ENCODE measurements at places on chromosomes 5 and 9.

- no peak for DNase-seq
These were observed 2.6 kb downstream of the ANXA1 start for GRCh38 chr9:73154271-73154670.

DNA sequence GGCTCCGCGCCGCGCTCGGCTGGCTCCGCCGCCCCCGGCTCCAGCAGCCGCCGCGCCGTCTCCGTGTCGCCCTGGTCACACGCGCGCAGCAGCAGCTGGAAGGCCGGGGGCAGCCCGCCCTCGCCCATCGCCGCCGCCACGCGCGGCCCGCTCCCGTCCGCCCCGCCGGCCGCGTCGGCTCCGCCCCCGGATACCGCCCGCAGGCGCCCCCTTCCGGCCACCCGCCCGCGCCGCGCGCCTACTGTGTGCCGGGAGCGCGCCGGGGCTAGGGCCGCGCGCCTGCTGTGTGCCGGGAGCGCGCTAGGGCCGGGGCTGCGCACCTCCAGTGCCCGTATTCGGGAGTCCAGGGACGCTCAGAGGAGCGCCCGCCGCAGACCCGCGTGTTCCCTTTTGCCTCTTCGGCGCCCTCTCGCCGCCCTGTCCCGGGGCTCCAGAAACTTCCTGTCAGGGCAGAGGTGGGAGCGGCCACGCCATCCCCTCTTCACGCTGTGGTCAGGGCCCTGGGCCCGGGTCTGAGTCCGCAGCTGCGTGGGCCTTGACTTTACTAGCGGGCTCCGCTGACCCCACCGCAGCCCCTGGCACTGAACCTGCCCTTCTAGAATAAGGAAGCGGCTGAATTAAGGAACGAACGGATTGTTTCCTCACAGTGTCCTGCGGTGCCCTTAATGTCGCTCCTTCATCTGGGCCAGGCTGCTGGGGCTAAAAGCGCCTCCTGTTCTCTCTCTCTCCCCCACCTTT lies at the start of gene ANKS6:
ANKS6 (minus strand) TSS at position 192 of the 738 bp plus-strand sequence; CDS start at position 128, 64 bp downstream.
- DNase-seq: peak; percentile 60

GRCh38 chr9:84669288-84670137 lies at the start of gene NTRK2:
Gene NTRK2 (plus strand): TSS chr9:84669729. CDS start chr9:84670749, 1,020 bp downstream.
- DNase-seq: peak; percentile 23

GRCh38 chr5:131214609-131215227 lies 44.0 kb downstream of the LYRM7 start:
- DNase-seq: no peak

GRCh38 chr5:139783436-139783965 lies 12.1 kb upstream of the PSD2 start:
- DNase-seq: no peak

DNA sequence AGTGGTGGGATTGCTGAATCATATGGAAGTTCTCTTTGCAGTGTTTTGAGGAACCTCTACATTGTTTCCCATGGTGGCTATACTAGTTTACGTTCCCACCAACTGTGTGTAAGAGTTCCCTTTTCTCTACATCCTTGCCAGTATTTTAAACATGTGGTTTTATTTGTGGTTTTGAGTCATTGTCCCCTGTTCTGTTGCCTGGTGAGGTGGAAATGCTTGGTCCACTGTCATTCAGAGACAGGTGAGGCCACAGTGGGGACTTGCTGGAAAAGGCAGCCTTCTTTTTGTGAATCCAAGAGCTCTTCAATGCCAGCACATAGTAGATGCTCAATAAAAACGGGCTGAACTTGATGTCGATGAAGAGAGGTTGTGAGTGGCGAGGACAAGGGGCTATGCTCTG lies 44.2 kb downstream of the SH3PXD2B start:
- no peak for DNase-seq

- DNase-seq: no peak
These were observed 305.0 kb downstream of the RASEF start for GRCh38 chr9:82757924-82758323.

GRCh38 chr5:87909382-87909781 lies 359.3 kb downstream of the TMEM161B start:
- DNase-seq: no peak

GRCh38 chr5:45410304-45410995 lies 285.7 kb downstream of the HCN1 start:
- no peak for DNase-seq

GRCh38 chr5:66273121-66273520 lies 129.0 kb downstream of the SREK1 start:
- DNase-seq: no peak

DNA sequence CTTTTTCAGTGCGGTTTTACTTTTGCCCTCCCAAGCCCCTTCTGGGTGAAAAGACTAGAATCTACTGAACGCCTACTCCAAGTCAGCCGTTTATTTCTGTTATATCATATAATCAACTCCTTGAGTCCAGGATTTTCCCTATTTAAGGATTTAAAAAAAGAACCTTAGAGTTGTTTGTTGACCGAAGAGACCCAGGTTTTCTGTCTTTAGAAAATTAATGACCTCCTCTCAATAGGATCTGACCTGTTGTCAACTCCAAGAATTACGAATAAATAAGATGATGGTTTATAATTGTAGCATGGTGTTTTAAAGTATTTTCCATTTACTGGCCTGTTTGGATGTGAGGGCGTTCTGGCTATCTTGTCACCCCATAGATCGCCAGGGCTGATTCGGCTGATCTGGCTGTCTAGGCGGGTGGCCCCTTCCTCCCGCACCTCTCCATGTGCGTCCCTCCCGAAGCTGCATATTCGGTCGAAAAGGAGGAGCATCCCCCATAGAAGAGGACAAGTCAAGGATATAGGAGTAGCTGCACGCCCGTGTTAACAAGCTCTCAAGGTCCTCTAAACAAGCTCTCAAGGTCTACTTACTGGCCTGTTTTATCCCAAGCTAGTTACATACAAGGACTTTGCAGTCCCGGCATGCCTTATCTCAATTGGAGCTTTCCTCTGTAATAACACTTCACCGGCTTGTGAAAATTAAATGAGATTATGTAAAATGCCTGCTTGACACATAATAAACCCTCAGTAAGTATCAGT lies 1.1 kb upstream of the UBAP2 start:
- DNase-seq: no peak

GRCh38 chr5:133969654-133970324 lies 1.4 kb upstream of the C5orf15 start:
- no peak for DNase-seq

- no peak for DNase-seq
These were observed 67.7 kb downstream of the KCNT1 start for GRCh38 chr9:135769489-135770202.

DNA sequence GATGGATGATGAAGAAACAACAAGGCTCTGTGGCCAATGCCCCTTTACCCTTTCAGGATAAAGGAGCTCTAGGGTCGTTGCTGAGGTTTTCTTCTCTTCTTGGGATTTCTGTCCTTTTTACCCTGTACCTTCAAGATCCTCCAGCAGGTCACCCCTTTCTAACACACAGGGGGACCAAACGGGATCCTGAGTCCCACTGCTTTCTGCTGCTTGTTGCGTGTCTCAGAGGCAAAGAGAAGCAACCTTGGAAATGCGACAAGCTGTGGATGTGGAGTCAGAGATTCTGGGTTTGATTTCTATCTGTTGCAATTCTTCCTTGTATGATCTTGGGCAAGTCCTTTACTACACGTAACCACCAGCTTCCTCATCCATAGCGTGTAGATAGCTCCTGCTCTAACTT lies 20.5 kb downstream of the GLRA1 start:
- no peak for DNase-seq

DNA sequence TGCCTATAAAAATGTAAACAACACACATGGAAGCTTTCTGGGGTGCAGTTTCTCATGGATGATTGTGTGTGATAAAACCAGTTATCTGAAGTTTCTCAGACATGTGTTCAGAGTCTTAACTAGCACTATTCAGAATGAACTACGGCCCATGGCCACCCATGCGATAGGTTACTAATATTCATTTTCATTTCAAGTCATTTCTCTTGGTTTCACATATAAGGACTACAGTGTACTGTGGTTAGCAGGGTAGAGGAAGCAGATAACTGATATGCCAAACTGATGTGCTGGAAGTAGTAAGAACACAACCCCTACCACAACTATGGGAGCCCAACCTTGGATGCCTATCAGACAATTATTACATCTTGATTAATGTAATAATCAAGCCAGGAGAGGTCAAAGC lies 372.1 kb downstream of the DTWD2 start:
- DNase-seq: no peak

DNA sequence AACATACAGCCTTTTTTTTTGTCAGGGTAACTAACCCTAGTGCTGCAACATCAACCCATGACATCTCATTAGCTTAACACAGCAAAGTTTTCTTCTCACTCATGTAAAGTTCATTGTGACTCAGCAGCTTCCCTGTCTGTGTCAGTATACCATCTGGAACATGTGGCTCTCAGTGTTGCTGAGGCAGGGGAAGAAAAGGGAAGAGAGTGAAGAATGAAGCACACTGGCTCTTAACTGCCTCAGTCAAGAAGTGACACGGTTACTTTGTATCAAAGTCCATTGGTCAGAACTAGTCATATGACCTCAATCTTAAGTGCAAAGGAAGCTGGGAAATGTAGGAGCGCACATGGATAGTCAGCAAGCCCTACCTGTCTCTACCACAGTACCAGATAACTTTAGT lies 185.0 kb upstream of the ELL2 start:
- peak; percentile 6 for DNase-seq

GRCh38 chr5:74552101-74552500 lies 88.4 kb downstream of the ENC1 start:
- no peak for DNase-seq

DNA sequence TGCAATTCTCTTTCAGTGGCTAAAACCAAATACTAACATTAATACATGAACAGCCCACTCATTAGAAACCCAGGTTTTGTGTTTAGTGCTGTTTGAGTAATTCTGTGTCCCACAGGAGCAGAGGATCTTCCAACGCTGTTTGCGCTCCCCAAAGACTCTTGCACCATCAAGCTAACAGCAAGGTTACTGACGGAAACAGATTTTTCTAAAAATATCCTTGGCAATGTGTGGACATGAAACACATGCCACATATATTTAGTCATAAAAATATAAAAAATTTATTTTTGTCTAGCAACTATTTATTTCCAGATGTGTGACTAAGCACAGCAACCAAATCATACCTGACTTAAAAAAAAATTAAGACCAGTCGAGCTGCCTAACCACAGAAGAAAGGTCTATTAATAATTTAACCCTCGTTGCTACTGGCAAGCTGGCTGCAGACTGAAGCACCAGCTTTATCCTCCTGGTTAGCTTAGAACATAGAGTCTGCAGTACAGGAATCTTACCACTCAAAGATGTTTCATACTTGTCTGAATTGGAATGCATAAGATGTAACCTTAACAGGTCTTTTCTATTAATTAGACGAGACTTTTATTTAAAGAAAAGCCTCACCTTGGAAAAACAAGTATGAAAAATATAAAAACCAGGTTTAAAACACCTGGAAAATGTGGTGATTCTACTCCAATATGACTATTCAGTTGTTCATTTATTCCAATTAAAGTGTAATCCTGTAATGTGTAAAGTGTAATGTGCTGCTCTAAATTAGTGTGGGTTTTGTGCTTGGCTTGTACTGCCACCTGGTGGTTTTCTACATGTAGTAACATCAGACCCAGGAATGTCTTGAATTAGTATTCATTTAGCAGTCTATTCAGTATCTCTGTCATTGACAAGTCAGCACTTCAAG lies 272.5 kb downstream of the EPB41L4A start:
- peak; percentile 81 for DNase-seq

GRCh38 chr5:179061025-179061424 lies 852 bp downstream of the ZNF354C start:
- no peak for DNase-seq

DNA sequence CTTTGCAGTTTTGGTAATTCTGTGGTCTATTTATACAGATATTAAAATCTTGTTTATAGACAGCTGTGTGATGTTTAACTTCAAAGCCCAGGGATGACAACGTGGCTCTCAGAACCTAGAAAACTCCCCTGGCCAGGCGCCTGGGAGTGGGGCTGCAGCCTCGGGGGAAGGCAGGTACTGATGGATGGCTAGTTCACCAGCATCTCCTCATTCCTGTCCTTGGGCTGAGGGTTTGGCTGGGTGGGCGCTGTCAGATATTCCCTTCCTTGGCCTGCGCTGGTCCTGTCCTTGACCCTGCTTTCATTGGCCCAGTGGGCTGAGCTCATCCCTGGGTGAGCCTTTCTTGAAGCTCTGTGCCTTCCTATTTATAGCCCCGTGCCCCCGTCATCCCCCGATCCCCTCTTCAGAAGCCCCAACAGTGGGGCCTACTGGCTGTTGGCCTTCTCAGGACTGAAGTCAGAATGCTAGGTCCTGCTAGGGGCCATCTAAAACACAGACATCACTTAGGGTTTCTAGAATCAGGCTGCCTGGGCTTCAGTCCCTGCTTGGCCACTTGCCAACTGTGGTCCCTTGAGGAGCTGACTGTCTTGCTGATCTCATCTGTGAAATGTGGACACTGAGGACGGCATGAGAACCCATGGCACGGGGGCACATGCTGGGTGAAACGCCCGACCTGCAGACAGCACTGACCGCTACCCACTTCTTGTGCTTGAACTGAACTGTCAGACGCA lies 20.9 kb downstream of the SH3GLB2 start:
- no peak for DNase-seq

- DNase-seq: no peak
These were observed 51.4 kb downstream of the TRIP13 start for GRCh38 chr5:943918-944620.

DNA sequence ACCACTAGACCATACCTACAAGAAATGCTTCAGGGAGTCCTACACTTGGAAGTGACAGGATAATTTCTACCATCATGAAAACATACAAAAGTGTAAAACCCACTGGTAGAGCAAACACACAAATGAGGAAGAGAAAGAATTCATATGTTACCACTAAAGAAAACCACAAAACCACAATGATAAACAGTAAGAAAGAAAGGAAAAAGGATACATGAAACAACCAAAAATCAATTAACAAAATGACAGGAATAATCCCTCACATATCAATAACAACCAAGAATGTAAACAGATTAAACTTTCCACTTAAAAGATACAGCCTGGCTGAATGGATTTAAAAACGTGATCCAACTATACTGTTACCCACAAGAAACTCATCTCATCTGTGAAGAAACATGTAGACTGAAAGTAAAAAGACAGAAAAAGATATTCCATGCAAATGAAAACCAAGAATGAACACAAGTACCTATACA lies 83.4 kb downstream of the LPAR1 start:
- DNase-seq: no peak

DNA sequence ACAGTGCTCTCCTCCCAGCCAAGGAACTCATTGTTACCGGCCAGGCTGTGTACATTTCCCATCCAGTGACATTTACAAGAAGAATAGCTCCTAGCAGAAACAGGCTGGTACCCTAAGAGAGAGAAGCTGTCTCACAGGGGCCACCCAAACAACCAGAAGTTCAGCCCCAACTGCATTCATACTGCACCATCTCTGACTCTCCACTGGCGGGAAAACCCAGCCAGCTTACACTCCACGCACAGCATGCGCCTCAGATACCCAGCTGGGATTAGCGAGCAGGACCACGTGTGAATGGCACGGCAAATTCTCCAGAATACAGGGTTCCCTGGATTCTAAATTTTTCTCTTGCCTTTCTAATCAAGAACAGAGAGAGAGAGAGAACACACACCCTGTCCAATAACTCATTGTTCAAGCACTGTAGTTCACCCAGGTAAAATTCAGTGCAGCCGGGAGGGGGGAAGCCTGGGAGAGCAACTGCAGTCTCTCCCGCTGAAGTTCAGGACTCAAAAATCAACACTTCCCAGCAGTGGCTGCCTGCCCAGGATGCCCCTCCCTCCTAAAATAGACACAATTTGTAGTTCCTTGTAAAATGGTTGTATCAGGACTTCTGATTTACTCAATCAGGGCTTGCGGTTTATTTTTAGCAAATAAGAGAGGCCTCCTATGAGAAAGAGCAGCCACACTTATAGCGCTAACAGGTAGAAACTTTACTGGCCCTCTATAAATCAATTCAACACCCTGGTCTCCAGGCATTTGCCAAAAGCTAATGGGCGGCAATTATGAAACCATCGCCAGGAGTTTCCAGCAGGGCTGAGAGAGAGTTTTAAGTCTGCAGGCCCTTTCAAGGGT lies 2.2 kb downstream of the COL23A1 start:
- DNase-seq: no peak
